ENCODE measurements at places on chromosomes 6 and 20.

DNA sequence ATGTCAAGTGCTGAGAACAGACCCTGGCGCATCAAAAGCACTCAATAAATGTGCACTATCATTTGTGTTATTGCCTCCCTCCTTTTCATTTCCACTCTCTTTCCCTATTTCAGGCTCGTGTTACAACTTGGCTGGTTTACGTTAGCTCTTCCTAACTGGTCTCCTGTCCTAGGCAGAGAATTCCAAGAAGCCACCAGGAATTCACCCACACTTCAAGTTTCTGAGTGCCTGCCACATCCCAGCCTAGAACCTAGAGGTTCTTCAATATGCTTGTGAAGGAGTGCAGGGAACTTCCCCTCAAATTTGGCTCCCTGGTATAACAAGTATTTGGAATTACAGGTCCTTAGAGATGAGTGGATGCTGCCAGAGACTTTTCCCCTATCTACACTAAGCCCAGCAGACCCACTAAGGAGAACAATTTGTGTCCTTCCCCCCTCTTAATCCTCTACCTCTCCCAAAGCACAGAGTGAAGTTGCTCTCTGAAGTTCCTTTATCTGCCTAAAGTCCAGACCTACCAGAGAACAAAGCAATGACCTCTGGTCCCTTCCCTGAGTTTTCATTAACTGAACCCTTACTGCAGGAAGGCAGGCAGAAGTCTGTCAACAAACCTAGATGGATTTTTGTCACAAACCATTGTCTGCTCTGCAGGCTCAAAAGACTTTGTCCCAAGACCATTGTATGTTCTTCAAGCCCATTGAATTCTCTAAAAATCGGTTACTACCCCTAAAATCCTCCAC is 201.6 kb upstream of the JARID2 start:
- DNase-seq = no peak

- no peak for DNase-seq
Measured at GRCh38 chr20:19807946-19808330, 49.9 kb downstream of the RIN2 start.

DNA sequence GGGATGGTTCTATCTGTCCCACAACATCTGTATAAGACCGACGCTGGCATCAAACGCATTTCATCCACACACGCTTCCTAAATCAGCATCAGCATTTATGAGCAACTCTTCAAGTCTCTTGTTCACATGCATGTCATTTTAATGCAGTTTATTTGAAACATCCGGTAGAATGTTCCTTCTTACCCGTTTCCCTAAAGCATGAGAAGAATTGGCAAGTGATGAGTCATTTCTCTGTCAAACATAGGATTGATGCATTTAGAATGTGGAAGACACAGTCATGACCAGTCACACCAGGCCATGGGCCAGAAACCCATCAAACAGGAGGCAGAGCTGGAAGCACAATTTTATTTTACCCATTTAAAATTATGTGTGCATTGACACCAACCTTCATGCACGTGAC is 122.8 kb downstream of the UST start:
- DNase-seq = no peak

GRCh38 chr20:61975407-61976129 is 90.1 kb downstream of the TAF4 start:
- no peak for DNase-seq

DNA sequence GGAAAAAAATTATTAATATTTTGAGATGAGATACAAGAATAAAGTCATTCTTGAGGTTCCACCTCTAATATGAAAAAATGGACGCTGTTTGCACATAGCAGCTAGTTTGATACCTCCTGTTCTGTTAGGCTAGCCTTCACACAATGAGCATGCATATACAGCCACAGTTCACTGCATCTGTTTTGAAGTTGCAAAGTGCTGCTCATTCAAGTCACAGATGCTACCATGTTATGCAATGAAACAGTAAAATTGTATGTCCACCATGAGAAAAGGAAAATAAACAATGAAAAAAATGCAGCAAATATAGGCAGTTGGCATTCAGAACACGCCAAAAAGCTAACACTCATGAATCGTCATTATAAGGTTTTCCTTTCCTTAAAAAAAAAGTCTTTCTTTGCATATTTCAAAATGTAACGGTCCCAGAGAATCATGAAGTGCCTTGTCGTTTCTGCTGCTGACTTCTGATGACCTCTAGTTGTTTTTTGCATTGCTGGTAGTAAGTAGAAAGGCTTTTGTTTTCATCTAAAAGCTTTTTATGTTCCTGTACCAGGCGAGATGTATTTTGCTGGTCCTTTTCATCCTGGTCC is 70.7 kb downstream of the MAP3K7 start:
- no peak for DNase-seq

DNA sequence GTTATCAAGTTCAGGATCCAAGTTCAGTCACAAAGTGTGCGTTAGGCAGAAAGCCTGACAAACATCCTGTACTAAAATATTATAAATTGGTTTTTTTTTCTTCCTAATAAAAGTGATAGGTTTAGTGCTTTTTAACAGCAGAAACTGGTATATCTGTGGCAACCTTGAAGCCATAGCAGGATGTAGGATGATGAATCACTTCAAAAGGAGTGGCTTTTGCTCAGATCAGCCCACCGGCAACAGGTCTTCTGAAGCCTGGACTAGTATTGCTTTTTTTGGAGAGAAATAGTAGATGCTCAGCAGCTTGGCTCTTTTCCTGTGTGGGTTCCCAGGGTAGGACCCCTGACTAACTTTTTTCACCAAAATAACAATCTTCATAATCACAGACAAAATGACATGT is 190.8 kb downstream of the EPM2A start:
- no peak for DNase-seq

- DNase-seq = no peak
Measured at GRCh38 chr6:38239719-38240451, 399.8 kb downstream of the BTBD9 start.

GRCh38 chr6:98839781-98840361 is 5.5 kb downstream of the POU3F2 start:
- no peak for DNase-seq

- DNase-seq = no peak
Measured at GRCh38 chr6:14824484-14825275, 421.2 kb upstream of the JARID2 start.

- no peak for DNase-seq
Measured at GRCh38 chr6:1485678-1486077, 96.3 kb downstream of the FOXF2 start.
